Activated CD8-positive, alpha-beta T cell treated with anti-CD3 and anti-CD28 coated beads, Interleukin-2, amount 10 ng/mL, durations not matched to agents 7 days and 5 days (primary cell): ENCODE measurements at places on chromosomes 12 and 14.

DNA sequence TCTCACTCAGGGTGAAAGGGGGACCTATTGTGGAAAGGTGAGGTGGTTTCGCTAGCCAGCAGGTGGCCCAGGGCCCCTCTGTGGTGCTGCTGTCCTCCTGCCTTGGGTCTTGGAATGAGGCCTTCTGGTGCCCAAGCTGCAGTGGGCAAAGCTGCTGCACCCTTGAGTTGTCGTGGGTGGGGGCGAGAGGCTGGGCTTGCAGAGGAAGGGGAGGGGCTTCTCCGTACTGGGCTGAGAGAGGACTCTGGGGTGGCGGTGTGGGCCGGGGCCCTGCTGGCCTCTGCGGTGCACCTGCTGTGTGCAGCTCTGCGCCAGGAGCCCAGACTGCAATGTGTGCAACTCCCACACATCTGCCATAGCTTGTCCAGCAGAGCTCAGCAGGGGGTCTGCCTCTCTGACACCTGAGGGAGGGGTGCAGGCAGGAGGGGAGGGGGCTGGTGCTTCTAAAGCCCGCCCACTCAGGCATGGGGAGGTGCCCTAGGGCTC lies 145.8 kb downstream of the KIF26A start:
- DNase-seq, result no peak

- DNase-seq, result no peak
Measured at GRCh38 chr12:54161481-54162437, 27.0 kb downstream of the SMUG1 start.

- DNase-seq, result peak; percentile 21
Measured at GRCh38 chr12:102917026-102917787, at the start of gene PAH. TSS of gene PAH (minus strand) at chr12:102917244. CDS start at chr12:102917130, 114 bp downstream.

- no peak for DNase-seq
Measured at GRCh38 chr12:127013197-127013596, 1253.8 kb upstream of the TMEM132C start.

DNA sequence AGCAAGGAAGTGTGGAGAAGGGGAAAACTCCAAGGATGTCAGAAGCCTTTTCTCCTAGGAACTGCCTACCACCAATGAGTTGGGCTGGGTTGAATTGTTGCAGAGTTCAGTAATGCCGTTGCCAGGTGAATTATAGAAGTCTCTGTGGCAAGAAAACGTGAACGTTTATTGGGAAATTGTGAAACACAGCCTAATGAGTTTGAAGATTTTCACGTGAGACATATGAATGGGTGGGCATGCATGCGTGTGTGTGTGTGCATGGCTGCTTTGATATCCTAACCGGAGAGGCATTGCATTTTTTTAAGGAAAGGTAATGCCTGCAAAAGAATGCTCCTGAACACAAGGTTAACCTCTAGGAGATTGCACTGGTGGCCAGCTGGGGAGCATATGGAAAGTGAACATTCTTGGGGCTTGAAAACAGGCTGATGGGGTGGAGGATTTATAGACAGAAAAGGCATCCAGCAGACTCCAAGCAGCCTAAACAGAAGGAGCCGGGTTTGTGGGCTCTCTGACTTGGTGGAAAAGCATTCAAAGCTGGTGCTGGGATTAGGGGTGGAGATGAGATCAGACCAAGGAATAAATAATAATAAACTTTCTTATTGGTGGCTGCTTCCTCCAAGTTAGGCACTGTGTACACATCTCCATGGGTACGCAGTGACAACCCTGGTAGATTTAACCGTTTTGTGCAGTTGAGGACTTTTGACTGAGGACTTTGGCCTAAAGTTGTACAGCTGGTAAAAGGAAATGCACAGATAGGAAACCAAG lies 67.8 kb downstream of the NTF3 start:
- DNase-seq, result no peak

DNA sequence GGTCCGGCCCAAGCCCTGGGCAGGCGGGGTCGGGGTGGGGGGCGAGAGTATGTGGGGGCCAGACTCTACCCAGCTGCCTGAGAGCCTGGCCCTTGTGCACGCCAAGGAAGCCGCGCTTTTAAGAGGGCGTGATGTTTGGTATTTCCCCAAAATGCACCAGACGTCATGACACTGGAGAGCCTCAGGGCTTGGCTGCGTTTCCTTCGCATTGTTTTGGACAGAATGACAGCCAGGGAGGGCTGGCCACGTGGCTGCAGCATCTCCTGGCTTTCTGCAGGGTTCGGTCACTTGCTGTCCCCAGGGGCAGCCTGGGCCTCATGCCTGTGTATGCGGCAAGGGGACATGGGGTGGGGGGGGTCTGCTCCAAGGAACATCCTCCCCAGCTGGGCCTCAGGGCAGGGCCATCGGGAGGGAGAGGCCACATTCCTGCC lies 16.1 kb upstream of the NUDT14 start:
- DNase-seq, result peak; percentile 34

- DNase-seq, result peak; percentile 44
Measured at GRCh38 chr12:110199339-110200123, 75.4 kb downstream of the IFT81 start.

- no peak for DNase-seq
Measured at GRCh38 chr12:64051057-64051456, 171.0 kb downstream of the KICS2 start.

- no peak for DNase-seq
Measured at GRCh38 chr12:71900091-71900490, 38.6 kb upstream of the TPH2 start.

DNA sequence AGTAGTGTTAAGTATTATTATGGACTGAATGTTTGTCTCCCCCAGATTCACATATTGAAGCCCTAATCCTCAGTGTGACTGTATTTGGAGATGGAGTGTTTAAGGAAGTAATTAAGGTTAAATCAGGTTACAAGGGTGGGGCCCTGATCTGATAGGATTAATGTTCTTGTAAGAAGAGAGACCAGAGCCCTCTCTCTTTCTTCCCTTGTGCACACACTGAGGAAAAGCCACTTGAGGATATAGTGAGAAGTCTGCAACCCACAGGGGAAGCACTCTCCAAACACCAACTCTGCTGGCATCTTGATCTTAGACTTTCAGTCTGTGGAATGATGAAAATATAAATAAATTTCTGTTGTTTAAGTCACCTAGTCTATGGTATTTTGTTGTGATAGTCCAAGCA lies 2.2 kb upstream of the KLRG1 start:
- DNase-seq, result no peak

- DNase-seq, result no peak
Measured at GRCh38 chr14:69327507-69327906, 67.5 kb downstream of the GALNT16 start.

- DNase-seq, result peak; percentile 43
Measured at GRCh38 chr12:25382311-25383106, 131.8 kb upstream of the KRAS start.

GRCh38 chr12:51841727-51842126 lies 6.8 kb downstream of the FIGNL2 start:
- DNase-seq, result no peak

GRCh38 chr14:86015941-86016340 lies 486.0 kb downstream of the FLRT2 start:
- DNase-seq, result no peak

- DNase-seq, result peak; percentile 79
Measured at GRCh38 chr14:68782091-68782981, 10.5 kb downstream of the ZFP36L1 start.

DNA sequence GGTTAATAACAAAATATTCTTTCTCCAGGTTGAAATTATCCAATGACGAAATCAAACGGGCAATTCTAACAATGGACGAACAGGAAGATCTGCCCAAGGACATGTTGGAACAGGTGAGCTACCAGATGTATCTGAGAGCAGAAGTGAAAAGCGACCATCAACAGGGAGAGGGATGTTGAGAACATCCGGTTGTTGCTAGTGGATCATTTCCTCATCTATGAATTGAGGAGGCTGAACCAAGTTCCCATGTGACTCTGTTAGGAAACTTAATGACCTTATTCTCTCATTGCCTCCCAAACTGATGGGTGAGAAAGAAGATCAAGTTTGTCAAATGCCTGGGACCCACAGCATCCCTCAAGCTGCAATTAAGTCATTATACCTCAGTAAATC lies 117.7 kb downstream of the GPR135 start:
- no peak for DNase-seq

DNA sequence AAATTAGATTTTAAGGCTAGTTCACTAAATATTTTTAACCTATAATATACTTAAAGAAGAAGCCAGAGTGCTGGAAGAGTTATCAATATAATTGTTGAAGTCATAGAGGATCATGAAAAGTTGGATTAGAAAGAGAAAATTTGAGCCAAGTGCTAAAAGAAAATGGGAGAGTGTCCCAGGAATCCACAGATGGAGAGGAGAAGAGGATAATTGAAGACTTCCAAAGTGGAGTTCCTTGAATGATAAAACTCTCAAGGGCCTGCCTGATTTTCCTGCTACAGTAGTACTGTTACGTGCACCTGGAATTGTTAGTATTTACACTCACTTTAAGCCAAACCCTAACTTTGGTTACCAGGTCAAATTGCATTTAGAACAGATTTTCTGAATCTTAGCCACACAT lies 113.2 kb downstream of the MSRB3 start:
- DNase-seq, result no peak

- peak; percentile 25 for DNase-seq
Measured at GRCh38 chr14:69260190-69260860, 367 bp downstream of the GALNT16 start.

DNA sequence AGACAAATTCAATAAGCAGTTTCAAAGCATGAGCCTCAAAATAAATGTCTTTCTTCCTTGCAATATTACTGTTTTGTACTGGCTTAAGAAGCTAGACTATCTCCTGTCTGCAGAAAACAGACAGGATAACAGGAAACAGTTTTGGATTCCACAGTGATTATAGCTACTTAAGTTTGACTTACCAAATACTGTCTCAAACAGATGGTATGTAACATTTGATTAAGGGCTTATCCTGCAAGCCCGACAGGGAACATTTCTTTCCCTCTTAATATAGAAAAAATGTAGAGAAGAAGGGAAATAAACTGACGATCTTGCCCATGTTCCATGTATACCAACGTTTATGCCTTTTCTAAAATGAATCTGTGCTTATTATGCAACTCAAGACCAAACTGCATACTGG lies 179.9 kb upstream of the EEA1 start:
- DNase-seq, result no peak

GRCh38 chr12:109740694-109741245 lies 27.1 kb downstream of the FAM222A start:
- no peak for DNase-seq

GRCh38 chr12:124082687-124083086 lies 109.7 kb downstream of the ZNF664 start:
- DNase-seq, result no peak

- DNase-seq, result no peak
Measured at GRCh38 chr12:24631676-24632426, 317.1 kb downstream of the BCAT1 start.

GRCh38 chr12:94982456-94982855 lies 21.0 kb downstream of the NDUFA12 start:
- no peak for DNase-seq

- no peak for DNase-seq
Measured at GRCh38 chr12:65522956-65523860, 244.7 kb downstream of the MSRB3 start.

DNA sequence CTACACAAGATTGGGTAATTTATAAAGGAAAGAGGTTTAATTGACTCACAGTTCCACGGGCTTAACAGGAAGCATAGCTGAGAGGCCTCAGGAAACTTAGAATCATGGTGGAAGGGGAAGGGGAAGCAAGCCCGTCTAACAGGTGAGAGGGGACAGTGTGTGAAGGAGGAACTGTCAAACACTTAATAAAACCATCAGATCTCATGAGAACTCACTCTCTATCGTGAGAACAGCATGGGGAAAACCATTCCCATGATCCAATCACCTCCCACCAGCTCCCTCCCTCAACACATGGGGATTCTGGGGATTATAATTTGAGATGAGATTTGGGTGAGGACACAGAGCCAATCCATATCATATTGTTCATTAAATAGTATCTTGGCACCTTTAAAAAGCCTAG lies 56.1 kb downstream of the EPS8 start:
- DNase-seq, result no peak

- DNase-seq, result peak; percentile 78
Measured at GRCh38 chr14:106586098-106586704, 1059.8 kb downstream of the TMEM121 start.

DNA sequence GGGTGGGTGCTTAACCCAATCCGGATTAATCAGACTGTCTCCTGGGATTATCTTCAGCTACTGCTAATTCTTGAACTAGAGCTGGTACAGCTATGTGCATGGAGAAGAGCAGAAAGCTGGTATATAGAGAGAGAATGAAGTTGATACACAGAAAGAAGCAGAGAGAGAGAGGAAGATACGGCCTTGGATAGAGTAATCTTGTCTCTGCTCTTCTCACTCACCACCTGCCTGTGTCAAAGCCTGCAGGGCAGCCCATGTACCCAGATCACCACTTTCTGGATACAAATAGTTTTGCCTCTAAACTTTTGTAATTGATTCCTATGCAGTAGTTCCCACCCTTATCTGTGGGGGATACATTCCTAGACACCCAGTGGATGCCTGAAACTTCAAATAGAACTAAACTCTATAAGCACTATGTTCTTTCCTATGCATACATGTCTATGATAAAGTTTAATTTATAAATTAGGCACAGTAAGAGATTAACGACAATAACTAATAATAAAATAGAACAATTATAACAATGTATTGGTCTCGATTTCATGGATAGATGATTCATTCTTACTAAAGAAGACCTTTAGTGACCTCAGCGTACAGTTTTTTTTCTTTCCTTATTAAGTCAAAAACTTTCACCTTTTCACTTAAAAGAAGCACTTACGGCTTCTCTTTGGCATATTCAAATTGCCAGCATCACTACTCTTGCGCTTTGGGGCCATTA lies 45.5 kb downstream of the YEATS4 start:
- DNase-seq, result no peak

DNA sequence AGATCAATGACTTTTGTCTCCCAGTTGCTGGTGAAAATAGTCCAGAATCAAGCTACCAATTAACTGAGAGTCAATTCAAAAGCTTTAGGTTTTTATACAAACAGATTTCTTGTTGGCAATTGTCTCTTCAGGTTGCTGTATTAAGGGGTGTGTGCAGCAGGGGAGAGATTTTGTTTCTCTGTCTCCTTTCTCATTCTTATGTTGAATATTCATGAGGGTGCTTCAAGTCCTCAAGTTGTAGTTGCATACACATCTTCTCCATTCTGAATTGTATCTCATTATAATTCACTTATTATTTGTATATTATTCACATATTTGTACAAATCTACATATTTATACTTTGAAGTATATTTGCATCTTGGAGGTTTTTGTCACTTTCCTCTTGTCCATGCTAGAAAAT lies 126.7 kb upstream of the PTPRQ start:
- DNase-seq, result no peak

DNA sequence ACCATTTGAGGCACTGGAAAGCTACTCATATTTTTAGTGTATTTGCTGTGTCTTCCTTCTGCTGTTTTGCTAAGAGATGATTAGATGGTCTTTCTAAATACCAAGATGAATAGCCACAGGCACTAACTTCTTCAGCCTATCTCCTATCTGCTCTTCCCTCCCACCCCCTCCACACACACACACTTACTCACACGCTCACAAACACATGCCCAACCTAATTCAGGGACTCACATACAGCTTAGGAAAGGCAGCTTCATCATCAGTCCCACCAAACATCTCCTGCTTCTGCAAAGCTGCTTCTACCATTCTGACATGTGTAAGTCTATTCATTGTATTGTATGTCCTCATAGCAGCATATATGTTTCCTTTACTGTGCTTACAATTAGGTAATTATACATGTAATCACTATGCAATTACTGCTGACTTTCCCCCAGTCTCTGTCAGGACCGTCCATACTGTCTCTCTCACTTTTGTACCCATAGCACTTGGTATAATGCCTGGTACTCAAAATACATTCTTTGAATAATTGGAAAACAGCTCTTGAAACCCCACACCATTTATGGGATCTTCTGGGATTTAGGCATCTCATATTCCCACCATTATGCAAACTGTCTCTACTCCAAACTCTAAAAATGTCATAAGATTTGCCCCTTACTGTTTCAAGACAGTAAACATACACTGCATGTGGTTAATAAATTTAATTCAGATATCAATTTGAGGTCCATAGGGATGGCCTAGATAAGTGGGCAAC lies 83.3 kb upstream of the HIF1A start:
- DNase-seq, result no peak
